CD8-positive, alpha-beta memory T cell (primary cell): ENCODE measurements at places on chromosomes 5 and 9. TPM values are rescaled to one million over a fixed set of nuclear protein-coding genes. Genes with fewer than 3 reads are reported as not detected.

RLN2 gene
- 1.9 TPM for total RNA-seq

NIPAL4 gene
- total RNA-seq, result 1.4 TPM

MZB1 gene
- 6.4 TPM for total RNA-seq

SCGB3A1 gene
- total RNA-seq, result 1.6 TPM

DPYSL3 gene
- 0.13 TPM for total RNA-seq

MPDZ gene
- not detected for total RNA-seq

- H3K27ac ChIP-seq, result no peak overlapping the region
- no peaks in the 10 kb centered on the region for H3K36me3 ChIP-seq
- H3K4me1 ChIP-seq, result no peaks in the 10 kb centered on the region
- no peak for DNase-seq
Observed at GRCh38 chr9:73037613-73038012, 84.8 kb upstream of the ALDH1A1 start.

DNA sequence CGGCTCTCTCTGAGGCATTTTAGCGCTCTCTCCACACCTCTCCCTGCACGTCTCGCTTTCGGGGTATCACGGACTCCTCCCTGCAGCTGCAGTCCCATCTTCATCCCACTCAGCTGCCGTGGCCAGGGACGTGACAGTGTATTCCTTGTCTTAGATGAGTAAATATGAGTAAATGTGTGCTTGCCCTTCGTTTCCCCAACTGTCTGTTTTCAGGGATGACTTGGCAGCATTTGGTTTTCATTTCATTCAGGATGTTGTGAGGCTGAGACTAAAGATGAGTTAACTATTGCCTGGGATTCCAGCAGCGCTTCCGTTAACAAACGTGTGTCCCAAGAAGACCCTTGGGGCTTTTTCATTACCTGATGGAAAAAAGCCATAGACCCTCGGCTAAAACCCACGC is 29.5 kb downstream of the GDNF start:
- no peak overlapping the region for H3K4me3 ChIP-seq
- H3K27me3 ChIP-seq, result no peaks in the 10 kb centered on the region
- H3K27ac ChIP-seq, result no peak overlapping the region
- no peak for DNase-seq
- H3K4me1 ChIP-seq, result no peaks in the 10 kb centered on the region

- H3K4me1 ChIP-seq, result no peaks in the 10 kb centered on the region
- no peaks in the 10 kb centered on the region for H3K36me3 ChIP-seq
- H3K4me3 ChIP-seq, result no peak overlapping the region
- H3K27ac ChIP-seq, result no peak overlapping the region
Observed at GRCh38 chr5:73298251-73298771, 125.3 kb downstream of the TMEM174 start.

- H3K4me1 ChIP-seq, result no peaks in the 10 kb centered on the region
- H3K27me3 ChIP-seq, result no peaks in the 10 kb centered on the region
- no peak for DNase-seq
- no peaks in the 10 kb centered on the region for H3K36me3 ChIP-seq
- H3K27ac ChIP-seq, result no peak overlapping the region
Observed at GRCh38 chr5:80302636-80303035, 17.2 kb upstream of the SPZ1 start.

GRCh38 chr9:137069508-137070091 is 757 bp downstream of the SAPCD2 start:
- H3K27ac ChIP-seq, result no peak overlapping the region
- no peak overlapping the region for H3K4me3 ChIP-seq
- no peaks in the 10 kb centered on the region for H3K36me3 ChIP-seq
- DNase-seq, result no peak

DNA sequence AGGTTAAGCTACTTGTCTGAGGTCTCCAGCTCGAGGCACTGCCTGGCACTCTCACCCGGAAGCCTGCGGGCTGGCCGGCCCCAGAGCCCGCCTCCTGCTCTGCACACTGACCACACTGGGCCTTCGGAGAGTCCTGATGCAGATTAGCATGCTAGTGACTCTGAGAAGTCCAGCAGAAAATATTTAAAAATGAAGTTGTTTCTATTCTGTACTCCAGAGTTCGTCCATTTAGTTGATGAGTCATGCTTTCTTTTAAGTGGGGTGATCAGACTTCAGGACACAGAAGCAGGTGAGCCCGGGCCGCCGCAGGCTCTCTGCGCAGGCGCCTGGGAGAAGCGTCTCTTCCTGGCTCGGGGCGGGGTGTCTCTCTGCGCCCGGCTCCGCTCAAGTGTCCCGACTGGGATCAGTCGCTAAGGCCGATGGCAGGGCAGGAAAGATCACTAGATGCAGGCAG is 32.5 kb downstream of the FAM240B start:
- no peak overlapping the region for H3K27ac ChIP-seq
- H3K36me3 ChIP-seq, result no peaks in the 10 kb centered on the region
- H3K4me3 ChIP-seq, result no peak overlapping the region
- H3K27me3 ChIP-seq, result no peaks in the 10 kb centered on the region
- DNase-seq, result no peak

DNA sequence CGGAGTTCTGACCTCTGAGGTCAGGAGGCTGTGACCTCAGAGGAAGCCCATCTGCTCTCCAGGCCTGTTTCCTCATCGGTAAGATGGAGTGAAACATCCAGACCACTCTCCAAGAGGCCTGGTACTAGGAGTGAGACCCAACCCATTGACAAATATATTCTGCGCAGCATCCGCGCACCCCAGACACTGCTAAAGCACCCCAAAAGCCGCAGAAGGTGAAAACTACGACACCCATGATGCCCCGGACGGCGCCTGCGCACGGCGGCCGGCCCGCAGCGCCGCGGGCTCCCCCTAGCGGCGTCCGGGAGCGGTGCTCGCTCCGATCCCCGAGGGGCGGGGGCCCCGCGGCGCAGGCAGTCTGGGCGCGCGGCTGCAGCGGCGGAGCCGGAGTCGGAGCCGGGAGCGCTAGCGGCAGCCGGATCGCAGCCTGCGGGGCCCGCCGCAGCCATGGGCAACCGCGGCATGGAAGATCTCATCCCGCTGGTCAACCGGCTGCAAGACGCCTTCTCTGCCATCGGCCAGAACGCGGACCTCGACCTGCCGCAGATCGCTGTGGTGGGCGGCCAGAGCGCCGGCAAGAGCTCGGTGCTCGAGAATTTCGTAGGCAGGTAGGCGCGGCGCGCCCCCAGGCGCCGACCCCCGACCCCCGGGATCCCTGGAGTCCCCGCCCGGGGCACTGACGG is at the start of gene DNM1:
TSS of gene DNM1 (plus strand) at position 356 of the 683 bp plus-strand sequence. CDS start at position 448, 92 bp downstream.
- peak within 1 kb of the TSS; percentile 58 for H3K4me3 ChIP-seq
- peak; percentile 78 for DNase-seq
- peak within 1 kb of the TSS; percentile 47 for H3K27ac ChIP-seq
- peaks cover 13% of the 10 kb centered on the region for H3K27me3 ChIP-seq

DNA sequence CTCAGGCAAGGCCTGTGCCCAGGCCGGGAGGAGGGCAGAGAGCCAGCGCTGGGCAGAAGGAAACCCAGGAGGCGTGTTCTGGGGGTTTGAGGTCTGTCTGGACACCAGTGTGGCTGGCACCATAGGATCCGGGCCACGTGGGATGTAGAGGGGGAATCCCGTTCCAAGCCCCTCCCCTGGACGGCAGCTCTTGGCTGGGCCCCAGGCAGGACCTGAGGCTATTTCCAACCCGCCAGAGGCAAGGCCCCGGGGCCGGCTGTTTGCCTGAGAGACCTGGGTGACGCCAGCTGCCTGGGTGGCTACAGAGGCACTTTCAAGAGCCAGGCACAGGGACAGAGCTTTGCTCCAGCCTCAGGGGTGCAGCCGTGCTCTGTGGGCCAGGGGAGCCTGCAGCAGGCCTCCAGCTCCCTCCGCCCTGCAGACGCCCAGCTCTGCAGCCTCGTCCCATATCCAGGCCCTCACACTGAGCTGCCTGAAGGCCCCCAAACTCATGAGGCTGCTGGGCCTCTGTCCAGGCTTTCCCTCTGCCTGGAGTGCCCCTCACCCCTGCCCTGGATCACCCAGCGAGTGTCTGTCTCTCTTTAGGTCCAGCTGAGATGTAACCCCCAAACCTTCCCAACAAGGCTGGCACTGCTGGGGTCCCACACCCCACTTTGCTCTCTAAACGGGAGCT is 56.6 kb upstream of the EGFL7 start:
- H3K4me3 ChIP-seq, result no peak overlapping the region
- no peaks in the 10 kb centered on the region for H3K36me3 ChIP-seq

- no peaks in the 10 kb centered on the region for H3K27me3 ChIP-seq
- DNase-seq, result no peak
- no peaks in the 10 kb centered on the region for H3K36me3 ChIP-seq
- no peak within 1 kb of the TSS for H3K27ac ChIP-seq
- H3K4me3 ChIP-seq, result no peak within 1 kb of the TSS
Observed at GRCh38 chr9:109166771-109167601, at the start of gene FRRS1L. FRRS1L (minus strand) TSS chr9:109167249; CDS start chr9:109167138, 111 bp downstream.

DNA sequence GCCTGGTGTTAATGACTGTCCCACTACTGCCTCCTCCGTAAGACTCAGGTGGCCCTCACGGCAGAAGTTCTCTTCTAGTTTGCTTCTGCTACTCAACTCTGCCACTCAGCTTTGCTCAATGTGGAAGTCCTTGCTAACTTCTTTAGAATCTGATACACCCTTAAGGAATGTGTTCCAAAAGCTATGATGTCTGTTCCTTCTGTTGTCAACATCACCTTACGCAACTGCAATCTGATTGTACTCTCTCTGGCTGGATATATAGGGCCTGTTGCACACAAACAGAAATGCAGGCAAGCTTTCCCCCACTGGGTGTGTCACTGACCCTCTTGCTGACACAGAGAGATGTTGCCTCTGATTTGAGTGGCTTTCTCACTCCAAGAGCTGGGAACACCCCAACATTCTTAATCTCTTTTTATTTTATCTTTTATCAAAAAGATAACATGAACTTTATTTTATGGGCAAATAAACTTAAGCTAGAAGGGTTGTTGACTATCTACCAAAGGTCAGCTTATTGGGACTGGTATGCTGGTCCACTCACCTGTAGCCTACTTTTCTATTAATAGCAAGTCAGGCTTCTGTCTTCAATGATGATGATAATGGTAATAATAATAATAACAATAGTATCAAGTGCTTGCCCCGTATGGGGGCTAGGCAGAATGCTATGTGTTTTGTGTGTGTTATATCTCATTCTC is 25.2 kb downstream of the TMEM252 start:
- no peak for DNase-seq
- H3K4me1 ChIP-seq, result no peaks in the 10 kb centered on the region
- H3K27ac ChIP-seq, result no peak overlapping the region
- H3K36me3 ChIP-seq, result no peaks in the 10 kb centered on the region
- no peak overlapping the region for H3K4me3 ChIP-seq

DNA sequence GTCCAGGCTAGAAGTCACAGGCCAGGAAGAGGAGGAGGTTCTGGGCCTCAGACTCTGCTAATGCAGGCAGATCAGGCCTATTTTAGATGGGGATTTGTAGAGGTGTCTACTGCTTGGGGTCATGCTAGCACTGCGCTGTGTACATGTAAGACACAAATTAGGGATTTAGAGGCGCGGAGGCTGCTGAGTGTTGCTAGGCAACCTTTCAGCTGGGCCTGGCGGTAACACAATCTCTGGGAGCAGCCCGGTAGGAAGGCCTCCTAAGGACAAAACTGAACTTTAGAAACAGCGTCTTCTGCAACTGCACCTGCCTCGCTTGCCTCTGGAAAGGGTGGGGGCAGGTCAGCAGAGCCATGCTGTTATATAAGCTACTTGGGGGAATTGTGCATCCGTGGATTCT is 147.9 kb downstream of the MACROH2A1 start:
- H3K27me3 ChIP-seq, result no peaks in the 10 kb centered on the region
- H3K4me1 ChIP-seq, result no peaks in the 10 kb centered on the region
- H3K27ac ChIP-seq, result no peak overlapping the region
- no peak overlapping the region for H3K4me3 ChIP-seq
- DNase-seq, result no peak
- H3K36me3 ChIP-seq, result no peaks in the 10 kb centered on the region

DNA sequence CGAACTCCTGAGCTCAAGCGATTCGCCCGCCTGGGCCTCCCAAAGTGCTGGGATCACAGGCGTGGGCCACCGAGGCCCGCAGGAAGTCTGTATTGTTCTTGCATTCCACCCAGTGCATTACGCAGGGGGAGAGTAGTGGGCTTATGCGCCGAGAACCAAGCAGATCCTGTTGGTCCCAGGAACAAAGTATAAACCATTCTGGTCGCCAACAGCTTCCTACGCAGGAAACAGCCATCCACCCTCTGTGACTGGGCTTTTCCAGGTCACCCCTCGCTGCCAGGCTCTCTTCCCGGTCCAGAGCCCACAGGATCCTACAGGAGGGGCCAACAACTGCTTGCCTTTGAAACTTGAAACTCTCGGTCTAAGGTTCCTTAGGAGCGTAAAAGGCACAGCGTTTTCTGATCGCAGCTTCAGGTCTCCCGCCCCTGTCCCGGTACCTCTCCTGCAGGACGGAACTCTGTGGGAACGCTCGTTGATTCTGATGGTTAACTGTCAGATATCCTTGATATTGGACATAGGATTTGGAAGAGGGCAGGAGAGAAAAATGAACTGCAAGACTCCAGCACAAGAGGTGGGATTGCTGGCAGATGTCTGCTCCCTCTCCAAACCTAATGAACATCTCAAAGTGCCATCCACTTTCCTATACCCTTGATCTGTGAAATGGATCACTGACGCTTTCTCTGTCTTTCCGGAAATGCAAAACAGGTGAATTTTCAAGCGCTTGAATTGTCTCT is 4.2 kb upstream of the ANXA2R start:
- H3K4me3 ChIP-seq, result no peak overlapping the region
- H3K4me1 ChIP-seq, result peaks cover 12% of the 10 kb centered on the region
- H3K27ac ChIP-seq, result no peak overlapping the region

GRCh38 chr9:108546215-108546614 is 309.6 kb downstream of the ACTL7B start:
- no peak overlapping the region for H3K4me3 ChIP-seq
- no peaks in the 10 kb centered on the region for H3K36me3 ChIP-seq
- H3K27me3 ChIP-seq, result no peaks in the 10 kb centered on the region

- H3K4me1 ChIP-seq, result no peaks in the 10 kb centered on the region
- no peak overlapping the region for H3K4me3 ChIP-seq
- no peak overlapping the region for H3K27ac ChIP-seq
- no peaks in the 10 kb centered on the region for H3K27me3 ChIP-seq
- no peak for DNase-seq
- H3K36me3 ChIP-seq, result no peaks in the 10 kb centered on the region
Observed at GRCh38 chr9:89026876-89027275, 35.6 kb downstream of the S1PR3 start.

- DNase-seq, result no peak
- H3K4me1 ChIP-seq, result no peaks in the 10 kb centered on the region
- H3K36me3 ChIP-seq, result no peaks in the 10 kb centered on the region
- no peak overlapping the region for H3K4me3 ChIP-seq
- no peak overlapping the region for H3K27ac ChIP-seq
- H3K27me3 ChIP-seq, result no peaks in the 10 kb centered on the region
Observed at GRCh38 chr5:130243641-130244040, 339.4 kb downstream of the CHSY3 start.

DNA sequence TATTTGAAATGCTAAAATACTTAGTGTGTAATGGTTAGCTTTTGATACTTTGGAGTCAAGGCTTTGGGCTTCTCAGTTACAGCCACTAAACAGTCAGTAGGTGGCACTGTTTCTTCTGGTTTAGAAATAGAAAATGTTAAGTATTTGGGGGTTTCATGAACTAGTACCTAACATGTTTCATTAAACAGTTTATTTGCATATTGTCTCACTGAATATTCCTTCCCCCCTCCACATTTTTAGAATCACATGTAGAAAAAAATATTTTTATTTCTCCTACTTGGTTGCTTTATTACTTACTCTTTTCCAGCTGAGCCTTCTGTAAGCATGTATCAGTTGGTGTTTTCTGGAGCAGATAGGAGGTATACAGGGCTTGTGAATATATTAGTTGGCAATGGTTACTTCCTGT is 48.0 kb downstream of the IPO11 start:
- no peaks in the 10 kb centered on the region for H3K36me3 ChIP-seq
- H3K4me3 ChIP-seq, result no peak overlapping the region
- H3K4me1 ChIP-seq, result no peaks in the 10 kb centered on the region
- H3K27ac ChIP-seq, result no peak overlapping the region

GRCh38 chr9:36728651-36729520 is 156.2 kb downstream of the MELK start:
- no peak overlapping the region for H3K27ac ChIP-seq
- DNase-seq, result peak; percentile 73
- H3K27me3 ChIP-seq, result no peaks in the 10 kb centered on the region

GRCh38 chr5:15704397-15704947 is 204.5 kb downstream of the FBXL7 start:
- no peak overlapping the region for H3K4me3 ChIP-seq
- H3K4me1 ChIP-seq, result no peaks in the 10 kb centered on the region
